NCI-H1417 (cell line): ENCODE measurements at places on chromosomes 7 and 10.

GRCh38 chr10:42638821-42639270 is 476 bp upstream of the ZNF33B start:
- DNase-seq, result no peak

DNA sequence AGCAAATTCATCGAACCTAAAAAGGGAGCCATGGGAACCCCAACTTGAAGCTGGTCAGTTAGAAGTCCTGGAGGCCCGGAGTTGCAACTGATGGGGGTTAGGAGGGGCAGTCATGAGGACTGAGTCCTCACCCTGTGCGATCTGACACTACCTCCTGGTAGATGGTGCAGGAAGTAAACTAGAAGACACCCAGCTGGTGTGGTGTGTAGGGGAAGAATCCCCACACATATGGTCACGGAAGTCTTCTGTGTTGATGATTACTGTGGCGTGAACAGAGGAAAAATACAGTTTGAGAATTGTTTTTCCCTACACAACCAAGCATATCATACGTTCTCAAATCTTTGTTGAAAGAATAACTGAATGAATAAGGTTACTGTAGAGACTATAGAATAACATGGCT is 164.6 kb upstream of the KCTD7 start:
- DNase-seq, result no peak

DNA sequence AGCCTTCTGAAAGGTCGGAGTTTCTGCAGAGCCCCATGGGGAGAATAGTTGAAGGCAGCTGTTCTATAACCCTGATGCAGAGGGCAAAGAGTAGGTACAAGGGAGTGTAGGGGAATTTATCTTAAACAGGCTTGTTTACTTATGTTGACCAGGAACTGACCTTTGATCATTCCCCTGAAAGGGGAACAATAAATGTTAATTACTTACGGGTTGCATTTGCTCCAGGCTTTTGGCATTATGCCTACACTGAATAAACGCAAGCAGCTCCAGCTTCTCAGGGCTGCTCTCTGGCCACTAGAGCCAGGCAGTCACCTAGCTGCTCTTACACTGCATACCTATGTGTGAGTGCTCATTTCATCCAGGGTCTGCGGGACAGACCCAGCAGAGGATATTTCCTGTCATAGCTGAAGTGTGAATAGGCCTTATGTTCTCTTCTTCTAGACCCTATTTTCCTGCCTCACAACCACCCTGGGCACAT is 26.9 kb upstream of the ABCA13 start:
- no peak for DNase-seq

- DNase-seq, result no peak
Measured at GRCh38 chr7:36600869-36601530, 123.3 kb downstream of the AOAH start.

GRCh38 chr7:51802718-51803117 is 486.1 kb upstream of the COBL start:
- DNase-seq, result no peak

GRCh38 chr7:83532219-83532618 is 116.7 kb downstream of the SEMA3E start:
- no peak for DNase-seq

DNA sequence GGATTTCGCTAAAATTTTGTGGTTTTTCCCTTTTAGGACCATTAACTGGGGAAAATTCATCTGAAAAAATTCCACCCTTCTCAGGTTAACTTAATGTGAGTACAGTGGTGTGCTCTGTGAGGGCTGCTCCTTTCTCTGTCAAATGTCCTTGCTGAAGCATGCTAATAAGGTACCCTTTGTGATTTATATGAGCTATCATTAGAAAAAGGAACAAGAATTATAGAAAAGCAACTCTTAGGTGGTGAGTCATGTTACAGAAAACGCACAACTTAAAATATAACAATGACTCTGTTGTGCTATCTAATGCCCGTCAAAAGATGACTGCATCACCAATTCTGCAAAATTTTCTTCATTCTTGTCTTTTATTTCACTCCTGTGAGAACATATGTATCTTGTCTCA is 162.0 kb upstream of the MAGI2 start:
- DNase-seq, result no peak

DNA sequence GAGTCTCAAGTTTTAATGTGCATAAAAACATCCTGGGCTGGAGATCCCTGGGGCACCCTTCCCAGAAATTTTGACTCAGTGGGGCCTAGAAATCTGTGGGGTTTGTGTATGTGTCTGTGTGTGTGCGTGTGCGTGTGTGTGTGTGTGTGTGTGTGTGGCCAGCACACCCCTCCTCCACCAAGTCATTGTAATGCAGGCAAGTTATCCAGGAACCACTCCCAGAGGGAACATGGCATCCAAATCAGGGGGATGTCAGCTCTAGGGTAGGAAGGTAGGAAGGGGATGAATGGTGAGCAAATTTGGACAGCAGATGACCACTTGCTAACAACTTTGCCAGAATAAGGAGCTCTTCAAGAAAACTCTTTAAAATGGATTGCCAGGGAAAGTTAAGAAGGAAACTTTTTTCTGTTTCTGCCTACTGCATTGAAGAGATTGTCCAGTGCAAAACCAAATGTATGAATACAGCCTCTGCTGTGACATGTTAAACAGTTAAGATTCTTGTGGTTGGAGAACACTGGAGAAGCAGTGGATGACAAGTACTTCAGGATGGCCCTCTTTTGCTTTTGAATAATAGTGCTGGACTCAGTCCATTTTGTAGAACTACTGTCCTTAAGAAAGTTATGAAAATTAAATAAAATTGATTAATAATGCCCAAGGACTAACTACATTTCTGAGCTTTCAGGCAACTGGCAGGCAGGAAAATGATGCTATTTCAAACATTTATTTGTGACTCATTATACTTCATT is 12.3 kb downstream of the STAMBPL1 start:
- no peak for DNase-seq

DNA sequence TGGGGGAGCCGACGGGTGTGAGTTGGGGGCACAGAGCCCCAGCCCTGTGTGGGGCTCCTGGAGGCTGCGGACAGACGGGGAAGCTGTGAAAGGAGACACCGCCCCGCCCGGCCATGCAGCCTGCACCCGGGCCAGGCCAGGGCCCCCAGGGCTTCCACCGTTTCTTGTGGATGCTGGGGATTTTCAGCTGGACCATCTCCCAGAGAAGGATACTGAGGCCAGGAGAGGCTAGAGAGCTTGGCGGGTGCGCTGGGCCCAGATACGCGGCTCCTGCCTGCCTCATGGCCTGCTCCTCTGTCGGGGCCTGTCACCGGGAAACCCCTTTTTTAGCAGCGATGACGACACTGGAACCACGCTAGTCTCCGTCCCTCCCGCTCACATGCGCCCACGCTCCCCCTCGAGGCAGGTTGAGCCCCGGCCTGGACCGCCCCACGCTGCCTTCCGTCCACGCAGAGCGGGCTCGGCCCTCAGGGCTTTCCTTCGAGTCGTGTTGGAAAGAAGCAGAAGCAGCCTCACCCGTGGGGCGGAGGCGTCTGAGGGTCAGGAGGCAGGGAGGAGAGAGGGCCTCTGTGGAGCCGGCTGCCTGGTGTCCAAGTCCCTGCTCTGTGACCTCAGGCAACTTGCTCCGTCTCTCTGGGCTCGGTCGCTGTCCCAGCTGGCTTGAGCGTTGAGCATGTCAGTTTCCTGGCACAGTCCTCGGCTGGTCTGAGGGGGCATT is 11.7 kb downstream of the TMEM184A start:
- DNase-seq, result no peak

DNA sequence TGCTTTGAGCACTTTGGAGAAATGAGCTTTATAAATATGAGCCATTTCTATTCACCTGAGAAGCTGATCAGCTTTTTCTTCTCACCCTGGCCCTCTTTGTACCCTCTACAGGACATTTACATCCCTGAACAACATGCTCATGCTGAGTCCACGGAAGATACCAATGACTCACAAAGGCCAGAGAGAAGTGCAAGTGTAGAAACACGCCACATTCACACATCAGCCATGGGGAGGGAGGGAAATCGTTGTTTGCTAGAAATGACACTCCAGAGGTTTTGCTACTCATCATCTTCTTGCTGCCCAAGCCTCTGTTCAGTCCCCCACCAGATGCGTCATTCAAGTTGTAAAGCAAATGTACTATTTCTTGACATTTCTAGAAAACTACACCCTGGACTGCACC is 2.8 kb upstream of the UCN3 start:
- no peak for DNase-seq
